Stimulated activated CD8-positive, alpha-beta memory T cell treated with anti-CD3 and anti-CD28 coated beads, Interleukin-2, amount 100 ng/mL, for 48 hours (primary cell): ENCODE measurements at places on chromosomes 12 and 14.

- no peak for DNase-seq
Measured at GRCh38 chr14:68758301-68758700, 34.6 kb downstream of the ZFP36L1 start.

DNA sequence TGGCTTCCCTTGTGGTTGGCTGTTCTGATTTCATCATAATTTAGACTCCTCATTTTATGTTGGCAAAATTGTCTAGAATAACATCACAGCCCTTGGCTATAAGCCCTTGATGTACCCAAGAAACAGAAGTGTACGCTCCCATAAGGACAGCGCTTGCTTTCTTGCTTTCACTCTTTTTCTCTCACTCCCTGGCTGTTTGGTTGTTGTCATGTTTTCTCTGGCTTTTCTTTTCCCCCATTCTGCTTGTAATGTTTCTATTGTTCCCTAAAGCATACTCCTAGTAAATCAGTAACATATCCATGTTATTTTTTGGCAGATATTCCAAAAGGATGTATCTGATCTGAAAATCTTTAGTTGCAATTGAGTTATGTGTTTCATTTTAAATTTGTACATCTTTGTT lies 530.5 kb downstream of the NOVA1 start:
- no peak for DNase-seq

DNA sequence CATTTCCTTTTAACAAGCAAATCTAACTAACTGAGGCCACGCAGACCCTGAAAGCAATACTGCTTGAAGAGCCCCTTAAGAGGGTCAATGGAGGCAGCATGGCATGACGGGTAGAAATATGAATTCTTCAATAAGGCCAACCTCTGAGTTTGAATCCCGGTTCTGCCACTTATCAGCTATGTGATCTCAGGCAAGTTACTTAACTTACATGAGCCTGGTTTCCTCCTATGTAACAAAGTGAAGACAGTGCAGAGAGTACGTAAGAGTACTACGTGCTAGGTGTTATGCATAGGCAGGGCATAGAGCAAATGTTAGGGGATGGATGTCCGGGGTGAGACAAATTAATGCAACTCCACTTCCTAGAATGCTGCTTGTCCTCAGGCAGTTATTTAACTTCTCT lies 4.7 kb downstream of the HOMEZ start:
- DNase-seq = no peak

GRCh38 chr12:77746096-77746495 lies 84.6 kb upstream of the NAV3 start:
- DNase-seq = no peak

- DNase-seq = no peak
Measured at GRCh38 chr12:65994318-65994717, 136.2 kb downstream of the LLPH start.

DNA sequence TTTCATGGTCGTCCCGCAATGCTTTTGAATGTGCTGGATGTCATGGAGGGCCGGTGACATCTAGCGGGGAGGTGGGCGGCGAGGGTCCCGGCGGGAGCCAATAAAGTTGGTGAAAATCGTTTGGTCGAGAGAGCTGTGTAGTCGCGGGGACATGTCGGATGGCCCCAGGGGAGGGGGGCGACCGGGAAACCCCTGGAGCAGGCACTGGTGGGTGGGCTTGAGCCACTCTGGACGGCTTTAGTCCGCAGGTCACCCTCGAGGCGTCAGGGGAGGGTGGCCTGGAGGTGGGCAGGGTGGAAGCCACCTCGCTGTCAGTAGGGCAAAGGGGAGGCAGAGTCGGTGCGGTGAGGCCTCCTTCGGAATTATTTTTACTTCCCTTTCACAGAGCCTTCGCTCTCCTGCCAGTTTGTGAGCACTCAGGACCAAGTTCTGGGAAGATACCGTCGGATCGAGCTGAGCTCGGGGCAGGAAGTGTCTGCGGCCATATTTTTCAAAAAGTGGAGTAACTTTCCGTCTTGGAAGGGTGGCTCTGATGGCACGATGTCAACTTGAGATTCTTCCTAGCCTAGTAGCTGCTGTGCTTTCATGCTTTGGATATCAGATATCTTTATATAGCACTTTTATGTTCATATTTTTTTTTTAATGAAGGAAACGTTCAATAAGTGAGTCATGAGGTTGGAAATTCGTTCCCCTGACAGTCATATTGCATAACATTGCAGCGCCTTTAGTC lies 28.2 kb downstream of the WBP11 start:
- DNase-seq = peak; percentile 8

DNA sequence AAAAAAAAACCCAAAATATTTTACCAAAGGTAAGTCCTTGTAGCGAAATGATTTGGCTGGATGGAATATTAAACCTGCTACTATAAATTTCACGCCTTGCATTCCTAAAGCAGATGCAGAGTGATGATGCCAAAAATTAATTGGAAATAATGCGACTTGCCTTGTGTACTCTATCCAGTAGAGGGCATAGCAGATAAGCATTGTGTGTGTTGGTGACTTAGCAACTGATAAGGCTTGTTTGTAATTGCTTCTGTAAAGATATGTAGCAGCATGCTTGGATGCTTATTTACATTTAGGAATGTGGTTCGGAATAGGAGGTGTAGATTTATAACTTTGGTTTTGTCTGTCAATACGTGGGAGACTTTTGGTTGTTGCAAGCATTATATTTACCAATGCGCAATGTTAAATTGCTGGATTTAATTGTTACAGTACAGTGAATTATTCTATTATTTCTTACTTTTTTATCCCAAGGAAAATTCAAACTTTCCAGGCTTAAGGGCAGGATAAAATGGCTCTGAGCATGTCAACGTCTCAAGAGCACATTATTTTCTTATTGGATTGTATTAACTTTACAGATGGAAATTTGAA lies 80.5 kb downstream of the TMEM260 start:
- no peak for DNase-seq

- DNase-seq = peak; percentile 9
Measured at GRCh38 chr12:32273712-32274111, 125.6 kb upstream of the FGD4 start.

GRCh38 chr14:72699852-72700257 lies 194.0 kb downstream of the DPF3 start:
- DNase-seq = no peak

DNA sequence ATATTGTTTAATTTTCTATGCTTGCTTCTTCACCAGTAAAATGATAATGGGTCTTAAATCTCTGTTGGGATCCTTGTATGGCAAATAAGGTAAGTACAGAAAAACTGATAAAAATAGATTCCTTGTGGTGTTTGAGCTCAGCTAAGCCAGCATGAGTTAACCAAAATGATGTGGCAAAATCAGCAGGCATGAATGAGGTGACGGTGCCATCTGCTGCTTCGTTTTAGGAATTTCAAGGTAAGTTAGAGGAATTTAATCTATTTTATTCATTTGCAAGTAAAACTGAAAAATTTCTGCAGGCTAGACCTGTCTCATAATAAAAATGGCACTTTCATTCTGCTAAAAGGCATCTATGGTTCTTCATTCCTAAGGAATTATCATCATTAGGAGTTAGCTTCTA lies 10.0 kb upstream of the CLEC7A start:
- no peak for DNase-seq

- DNase-seq = no peak
Measured at GRCh38 chr12:119864591-119864990, 12.5 kb downstream of the CIT start.

GRCh38 chr12:89179983-89180382 lies 172.3 kb downstream of the DUSP6 start:
- DNase-seq = no peak

DNA sequence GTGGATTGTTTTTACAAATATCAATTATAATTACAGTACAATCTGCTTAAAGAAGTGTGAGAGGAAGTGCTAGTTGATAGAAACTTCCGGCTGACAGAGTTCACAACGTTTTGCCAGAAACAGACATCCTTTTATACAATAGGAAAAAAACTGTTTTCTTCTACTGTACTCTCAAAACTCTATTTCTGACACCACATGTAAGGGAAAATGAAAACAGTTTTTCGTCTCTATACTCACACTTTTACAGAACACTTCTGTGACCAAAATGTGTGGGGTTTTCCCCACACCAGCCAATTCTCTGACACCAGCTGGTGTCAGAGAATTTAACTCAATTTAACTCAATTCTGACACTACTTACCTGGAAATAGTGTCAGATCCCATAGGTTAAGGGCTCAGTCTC lies 24.2 kb upstream of the HIF1A start:
- DNase-seq = no peak

DNA sequence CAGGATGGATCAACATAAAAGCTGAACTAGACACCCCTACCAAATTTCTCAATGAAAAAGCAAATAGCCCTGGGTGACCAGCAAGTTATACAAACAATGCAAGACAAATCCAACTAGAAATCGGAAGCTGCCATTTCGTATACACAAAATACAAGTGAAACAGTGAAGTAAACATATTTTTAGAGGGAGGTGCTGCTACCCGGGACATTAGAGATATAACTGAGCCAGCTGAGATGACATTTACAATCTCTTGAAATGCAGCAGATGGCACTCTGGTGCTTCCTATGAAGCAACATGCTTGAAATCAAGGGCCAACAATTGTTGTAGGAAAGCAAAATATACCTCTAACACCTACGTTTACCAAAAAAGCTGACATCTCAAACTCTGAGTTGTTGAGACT lies 25.5 kb downstream of the BDKRB1 start:
- DNase-seq = no peak

DNA sequence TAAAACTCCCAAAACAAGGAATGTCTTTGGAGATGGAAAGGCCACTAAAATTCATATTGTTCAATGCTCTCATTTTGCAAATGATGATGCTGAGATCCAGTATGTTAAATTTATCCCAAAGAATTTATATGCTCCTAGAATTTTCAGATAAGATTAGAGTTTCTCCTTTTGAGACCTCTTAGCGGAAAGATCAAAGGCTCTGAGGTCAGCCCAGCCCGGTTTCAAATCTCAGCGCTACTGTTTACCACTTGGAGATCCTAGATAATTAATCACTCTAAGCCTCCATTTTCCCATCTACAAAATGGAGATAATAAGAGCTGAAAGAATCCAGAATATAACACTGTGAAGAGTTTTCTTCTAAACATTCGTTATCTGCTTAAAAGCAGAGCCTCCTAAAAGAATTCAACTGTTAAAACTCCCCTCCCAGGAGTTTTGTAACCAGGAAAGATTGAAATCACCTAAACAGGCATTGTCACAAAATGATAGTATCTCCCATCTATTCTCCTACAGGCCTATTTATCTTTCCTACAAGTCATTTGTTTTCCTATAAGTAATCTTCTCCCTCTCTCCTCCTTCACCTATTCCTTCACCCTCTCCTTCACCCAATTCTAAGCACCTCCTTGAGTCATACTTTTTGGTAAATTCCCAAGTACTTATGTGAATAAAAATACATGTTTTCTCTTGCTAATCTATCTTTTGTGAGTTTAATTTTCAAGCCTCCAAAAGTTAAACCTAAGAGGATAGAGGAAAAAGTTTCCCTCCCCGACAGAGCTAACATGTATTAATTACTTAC lies 16.7 kb downstream of the DUSP6 start:
- no peak for DNase-seq

GRCh38 chr12:126681676-126682075 lies 1585.3 kb upstream of the TMEM132C start:
- DNase-seq = no peak

GRCh38 chr12:27705263-27705662 lies 5.4 kb upstream of the MRPS35 start:
- DNase-seq = no peak

- no peak for DNase-seq
Measured at GRCh38 chr12:115203701-115204100, 519.7 kb upstream of the TBX3 start.

GRCh38 chr12:128150961-128151360 lies 116.0 kb upstream of the TMEM132C start:
- no peak for DNase-seq

DNA sequence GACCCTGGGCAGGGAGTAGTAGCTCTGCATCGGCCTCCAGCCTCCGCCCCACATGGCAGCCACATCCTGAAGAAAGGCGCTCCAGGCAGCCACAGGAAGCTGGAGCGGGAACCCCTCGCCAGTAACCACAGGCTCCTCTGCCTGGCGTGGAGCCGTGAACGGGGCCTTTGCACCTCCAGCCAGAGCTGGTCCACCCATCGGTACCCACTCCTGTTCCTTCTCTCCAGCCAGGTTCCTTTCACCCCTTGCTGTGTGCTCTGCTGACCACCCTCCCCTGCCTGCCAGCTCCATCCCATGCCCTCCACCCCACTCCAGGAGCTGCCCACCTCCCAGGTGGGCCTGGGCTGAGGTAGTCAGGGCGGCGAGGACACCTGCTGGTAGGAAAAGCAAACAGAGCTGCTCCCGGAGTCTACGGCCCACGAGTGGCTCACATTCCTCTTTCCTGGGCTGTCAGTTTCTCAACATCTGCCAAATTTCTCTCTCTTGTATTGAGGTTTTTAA lies 2.7 kb downstream of the TGFB3 start:
- DNase-seq = no peak

GRCh38 chr14:105050551-105050897 lies 14.7 kb downstream of the GPR132 start:
- no peak for DNase-seq

- no peak for DNase-seq
Measured at GRCh38 chr14:64281805-64282204, 12.4 kb downstream of the ESR2 start.

DNA sequence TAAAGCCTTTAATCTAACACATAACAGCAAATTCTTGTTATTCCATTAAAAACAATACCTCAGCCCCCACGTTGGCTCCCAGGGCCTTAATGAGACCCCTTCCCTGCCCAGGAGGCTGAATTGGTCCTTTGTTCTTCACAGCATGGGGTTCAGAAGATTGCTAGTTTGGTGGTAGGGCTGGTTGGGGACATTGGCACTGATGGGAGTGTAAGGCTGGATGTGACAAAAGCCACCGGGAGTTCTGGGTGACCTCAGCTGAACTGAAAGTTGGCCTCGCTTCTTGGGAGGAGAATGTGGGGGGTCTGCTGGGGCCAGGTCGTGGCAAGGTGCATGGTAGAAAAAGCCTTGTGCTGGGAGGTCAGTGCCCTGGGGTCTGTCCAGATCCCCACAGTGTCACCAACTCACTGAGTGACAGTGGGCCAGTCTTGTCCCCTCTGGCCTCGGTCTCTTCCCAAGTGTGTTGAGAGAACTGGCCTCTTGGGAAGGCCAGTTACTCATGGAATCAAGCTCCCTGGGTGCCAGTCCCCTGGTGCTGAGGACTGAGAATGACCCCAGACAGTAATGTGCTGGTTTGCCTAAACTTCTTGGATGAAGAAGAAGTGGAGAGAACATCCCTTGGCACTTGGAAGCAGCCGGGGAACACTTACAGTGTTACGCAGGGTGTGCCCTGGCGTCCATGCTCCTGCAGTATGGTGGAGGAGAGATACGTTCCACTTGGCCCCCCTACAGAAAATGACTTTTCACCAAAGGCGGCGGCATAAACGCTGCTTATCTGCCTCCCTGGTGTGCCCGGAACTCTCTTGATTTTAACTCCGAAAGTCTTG lies 283.7 kb upstream of the RTL1 start:
- DNase-seq = no peak

- DNase-seq = no peak
Measured at GRCh38 chr12:70059373-70059772, 183.9 kb upstream of the CNOT2 start.

- no peak for DNase-seq
Measured at GRCh38 chr14:75183225-75183624, 6.8 kb upstream of the TMED10 start.
